ENCODE measurements at places on chromosomes 1 and 21.

DNA sequence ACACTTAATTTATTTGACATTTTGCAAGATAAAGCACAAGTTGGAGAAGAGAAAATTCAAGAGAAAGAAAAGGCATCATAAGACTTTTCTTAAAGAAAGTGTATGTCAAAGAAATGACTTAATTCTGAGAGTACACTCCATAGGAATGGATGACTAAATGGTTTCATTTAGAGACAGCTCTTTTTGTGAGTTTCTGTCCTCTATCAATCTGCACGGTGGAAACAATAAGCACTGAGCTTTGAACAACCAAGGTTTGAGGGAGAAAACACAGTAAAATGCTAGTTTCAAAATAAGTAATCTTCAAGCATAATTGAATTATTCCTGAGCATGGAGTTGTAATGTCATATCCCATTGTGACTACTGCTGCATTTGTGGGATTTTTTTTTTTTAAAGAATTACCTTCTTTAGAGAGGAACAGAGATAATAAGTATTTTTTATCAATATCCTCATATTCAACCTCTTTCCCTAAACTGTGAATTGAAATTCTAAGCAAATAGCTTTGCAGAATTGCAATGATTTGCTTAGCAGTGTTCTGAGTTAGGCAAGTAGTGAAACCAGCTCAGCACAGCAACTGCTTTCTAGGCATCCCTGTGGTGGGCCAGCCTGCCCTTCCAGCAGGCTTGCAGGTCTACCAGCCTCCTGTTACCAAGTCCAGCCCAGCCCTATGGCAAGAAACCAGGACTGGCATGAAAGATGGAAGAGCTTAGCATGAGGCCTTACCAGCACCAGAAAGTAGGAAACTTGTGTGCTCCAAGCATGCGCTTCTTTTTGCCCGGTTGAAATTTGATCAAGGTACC is 38.2 kb downstream of the KCNJ6 start:
- no peak for DNase-seq

DNA sequence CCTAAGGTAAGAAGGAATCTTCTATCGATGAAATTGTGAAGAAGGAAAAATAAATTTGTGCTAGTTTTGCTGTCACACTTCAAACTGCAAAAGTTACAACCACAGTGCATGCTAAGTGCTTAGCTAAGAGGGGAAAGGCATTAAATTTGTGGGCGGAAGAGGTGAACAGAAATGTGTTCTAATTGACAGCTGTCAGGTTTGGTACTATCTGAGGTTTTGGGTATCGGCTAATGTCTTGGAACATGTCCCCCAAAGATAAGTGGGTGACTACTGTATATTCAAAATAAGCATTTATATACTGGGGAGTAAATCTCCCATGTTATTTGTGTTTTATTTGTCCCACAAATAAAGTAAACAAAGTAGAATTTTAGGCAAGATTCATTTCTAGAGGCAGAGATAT is 8.0 kb downstream of the CR1 start:
- DNase-seq, result no peak

DNA sequence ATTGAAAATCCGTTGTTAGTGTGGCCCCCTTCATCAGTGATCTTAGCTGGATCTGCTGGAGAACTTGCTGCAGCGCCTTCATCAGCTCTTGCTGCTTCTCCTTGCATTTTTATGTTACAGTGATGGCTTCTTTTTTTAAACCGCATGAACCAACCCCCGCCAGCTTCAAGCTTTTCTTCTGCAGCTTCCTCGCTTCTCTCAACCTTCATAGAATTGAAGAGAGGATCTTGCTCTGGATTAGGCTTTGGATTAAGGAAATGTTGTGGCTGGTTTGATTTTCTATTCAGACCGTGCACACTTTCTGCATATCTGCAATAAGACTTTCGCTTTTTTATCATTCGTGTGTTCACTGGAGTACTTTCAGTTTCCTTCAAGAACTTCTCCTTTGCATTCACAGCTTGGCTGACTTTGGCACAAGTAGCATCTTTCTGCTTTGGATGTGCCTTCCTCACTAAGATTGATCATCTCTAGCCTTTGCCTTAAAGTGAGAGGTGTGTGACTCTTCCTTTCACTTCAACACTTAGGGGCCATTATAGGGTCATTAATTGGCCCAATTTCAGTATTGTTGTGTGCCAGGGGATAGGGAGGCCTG is 13.1 kb downstream of the RNF187 start:
- no peak for DNase-seq

GRCh38 chr1:14495381-14495780 is 103.1 kb upstream of the KAZN start:
- no peak for DNase-seq

DNA sequence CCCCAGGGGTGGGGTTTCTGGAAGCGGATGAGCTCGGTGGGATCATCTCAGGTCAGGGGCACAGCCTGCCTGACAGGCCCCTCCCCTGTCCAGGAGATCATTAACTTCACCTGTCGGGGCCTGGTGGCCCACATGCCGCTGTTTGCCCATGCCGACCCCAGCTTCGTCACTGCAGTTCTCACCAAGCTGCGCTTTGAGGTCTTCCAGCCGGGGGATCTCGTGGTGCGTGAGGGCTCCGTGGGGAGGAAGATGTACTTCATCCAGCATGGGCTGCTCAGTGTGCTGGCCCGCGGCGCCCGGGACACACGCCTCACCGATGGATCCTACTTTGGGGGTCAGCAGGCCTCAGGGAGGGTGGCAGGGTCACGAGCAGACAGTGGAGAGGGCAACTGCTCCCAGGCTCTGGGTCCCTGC is 8.4 kb downstream of the HCN3 start:
- no peak for DNase-seq

DNA sequence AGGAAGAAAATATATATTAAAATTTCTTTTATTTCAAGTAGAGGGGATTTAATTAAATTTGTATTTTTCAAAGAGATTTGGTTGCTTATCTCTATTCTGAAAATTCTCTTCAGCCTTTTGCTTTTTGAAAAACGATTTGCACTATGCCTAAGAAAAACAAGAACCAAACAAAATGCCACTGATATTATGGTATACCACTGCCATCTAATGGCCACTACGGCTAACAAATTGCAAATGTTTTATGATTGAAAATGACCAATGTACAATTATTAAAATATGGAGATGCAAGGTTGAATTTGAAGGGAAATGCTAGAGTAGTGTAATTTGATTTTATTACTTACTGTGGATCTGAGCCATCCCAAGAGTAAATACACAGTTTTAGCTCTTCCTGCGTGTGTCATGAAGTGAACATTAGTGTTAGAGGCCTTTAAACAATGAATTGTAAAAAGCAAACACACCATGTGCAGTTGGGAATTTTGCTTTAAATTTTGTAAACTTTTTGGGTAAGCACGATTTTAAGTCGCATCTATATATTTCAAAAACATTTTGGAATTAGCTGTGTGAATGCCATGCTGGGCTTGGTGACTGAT is 137.4 kb upstream of the USP25 start:
- DNase-seq, result no peak

DNA sequence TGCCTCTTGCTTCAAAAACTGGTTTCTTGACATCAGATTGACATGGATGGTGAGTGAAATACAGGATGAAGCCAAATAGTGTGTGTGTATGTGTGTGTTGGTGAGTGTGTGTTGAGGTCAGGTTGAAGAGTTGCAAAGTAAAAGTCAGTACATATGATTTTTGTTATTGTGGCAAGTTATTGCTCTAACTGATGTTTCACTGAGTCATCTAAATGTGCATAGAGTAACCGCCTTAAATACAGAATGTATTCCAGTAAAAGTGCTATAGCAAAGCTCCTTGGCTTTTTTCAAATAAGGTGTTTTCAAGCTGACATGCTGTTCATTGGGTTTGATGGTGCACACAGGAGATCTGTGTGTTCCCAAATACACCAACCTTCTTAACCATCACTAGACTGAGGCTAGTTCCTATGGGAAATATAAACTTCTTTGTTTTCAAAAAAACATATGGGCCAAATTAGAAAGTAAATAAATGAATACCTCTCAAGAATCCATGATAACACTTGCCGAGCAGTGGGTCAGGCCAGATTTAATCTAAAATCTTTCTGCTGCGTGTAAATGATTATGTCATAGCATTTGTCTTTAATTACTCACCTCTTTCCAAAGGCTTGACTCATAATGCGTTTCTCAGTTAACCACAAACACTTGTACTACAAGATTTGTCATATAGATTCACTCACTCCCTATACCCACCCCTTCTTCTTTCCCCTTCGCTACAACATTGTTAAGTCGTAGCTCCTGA is 151.1 kb downstream of the LYPLAL1 start:
- DNase-seq, result peak; percentile 5

DNA sequence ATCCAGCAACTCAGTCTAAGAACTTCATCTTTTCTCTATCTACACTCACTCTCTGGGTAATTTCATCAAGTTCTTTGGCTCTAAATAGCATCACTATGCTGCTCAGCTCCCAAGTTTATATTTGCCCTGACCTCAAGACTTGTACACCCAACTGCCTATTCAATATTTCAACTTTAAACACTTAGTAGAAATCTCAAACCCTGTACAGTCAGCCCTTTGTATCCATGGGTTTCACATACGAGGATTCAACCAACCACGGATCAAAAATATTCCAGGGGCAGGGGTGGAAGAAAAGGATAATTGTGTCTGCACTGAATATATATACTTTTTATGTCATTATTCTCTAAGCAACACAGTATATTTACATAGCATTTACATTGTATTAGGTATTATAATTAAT is 13.9 kb downstream of the ASH1L start:
- DNase-seq, result no peak

DNA sequence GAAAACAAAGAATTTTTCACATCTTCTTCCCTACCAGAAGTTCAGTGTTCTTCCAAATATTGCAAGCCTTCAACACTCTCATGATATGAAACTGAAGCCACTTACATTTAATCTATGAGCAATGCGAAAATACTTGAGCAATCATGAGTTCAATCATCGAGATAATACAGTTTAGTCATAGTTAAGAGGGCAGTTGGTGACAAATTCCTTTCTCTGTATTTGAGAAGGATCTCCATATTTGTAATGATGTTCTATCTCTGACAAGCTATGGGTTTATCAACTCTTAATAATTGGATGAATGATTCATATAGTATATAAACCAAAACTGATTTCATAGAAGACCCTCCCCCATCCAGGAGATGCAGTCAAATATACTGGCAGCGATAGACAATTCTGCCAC is 29.7 kb upstream of the PYHIN1 start:
- no peak for DNase-seq

DNA sequence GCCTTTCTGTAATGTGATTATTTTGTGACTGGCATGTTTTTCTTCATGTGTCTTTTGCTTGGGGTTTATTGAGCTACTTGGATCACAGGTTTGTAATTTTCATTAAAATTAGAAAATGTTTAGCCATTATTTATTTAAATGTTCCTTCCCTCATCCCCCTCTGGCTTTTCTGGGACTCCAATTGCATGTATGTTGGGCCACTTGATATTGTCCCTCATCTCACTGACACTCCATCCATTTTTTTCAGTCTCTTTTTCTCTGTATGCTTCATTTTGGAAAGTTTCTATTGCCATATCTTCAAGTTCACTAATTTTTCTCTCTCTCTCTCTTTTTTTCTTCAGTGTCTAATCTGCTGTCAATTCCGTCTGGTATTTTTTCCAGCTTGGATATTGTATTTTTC is 390.1 kb downstream of the PRDM2 start:
- DNase-seq, result no peak

- no peak for DNase-seq
These were observed 32.6 kb downstream of the RUNX3 start for GRCh38 chr1:24897263-24898151.

DNA sequence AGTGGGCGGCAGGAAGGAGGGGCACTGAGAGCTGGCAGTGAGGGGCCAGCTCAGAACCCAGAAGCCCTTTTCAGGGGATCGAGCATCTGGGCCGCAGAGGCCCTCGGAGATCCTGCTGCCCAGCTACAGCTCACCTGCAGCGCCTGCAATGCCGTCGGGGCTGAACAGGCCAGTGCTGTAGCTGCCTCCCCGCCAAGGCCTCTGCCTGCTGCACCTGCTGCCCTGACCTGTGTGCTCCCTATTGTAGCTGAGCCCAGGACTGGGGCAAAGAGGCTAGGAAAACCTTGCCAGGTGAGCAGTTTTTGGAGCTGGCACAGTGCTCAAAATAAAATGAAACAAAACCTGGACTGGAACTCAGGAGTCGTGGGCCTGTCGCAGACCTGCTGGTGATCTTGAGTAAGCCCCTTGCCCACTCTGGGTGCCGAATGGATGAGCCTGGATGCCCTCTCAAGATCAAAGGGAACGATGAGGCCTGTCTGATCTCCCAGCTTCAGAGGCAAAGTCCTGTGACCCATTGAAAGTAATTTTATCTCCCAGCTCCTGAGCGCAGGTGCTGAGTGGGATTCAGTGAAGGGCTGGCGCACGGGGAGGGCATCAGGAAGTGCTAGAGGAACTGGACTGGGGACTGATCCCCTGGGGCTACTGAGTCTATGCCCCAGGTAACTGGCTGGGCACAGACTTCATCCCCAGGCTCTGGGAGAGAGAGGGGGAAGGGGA is 154.6 kb downstream of the FOXD2 start:
- no peak for DNase-seq

GRCh38 chr1:247114351-247115140 is 10.4 kb upstream of the ZNF669 start:
- no peak for DNase-seq

DNA sequence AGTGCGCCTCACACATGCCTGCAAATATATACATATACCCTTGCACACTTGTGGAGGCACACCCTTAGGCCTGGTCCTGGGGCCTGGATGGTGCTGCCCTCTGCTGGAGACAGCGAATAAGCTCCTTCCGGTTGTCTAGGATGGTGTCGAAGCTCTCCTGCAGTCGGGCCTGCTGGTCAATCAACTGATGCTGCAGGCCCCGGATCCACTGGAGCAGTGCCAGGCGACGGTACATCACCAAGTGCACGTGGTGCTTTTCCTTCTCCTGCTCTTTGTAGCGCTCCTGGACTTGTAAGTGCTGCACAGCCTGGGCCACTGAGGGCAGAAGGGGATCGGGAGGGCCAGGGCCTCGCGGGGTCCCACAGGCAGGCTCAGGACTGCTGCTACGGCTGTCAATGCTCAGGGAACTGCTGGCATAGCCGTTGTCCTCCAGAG is 3.1 kb downstream of the C1orf216 start:
- DNase-seq, result peak; percentile 76

- DNase-seq, result no peak
These were observed 15.1 kb upstream of the ST6GALNAC3 start for GRCh38 chr1:76059451-76059850.

- DNase-seq, result no peak
These were observed 123.2 kb downstream of the CASZ1 start for GRCh38 chr1:10673109-10673711.

GRCh38 chr21:21103692-21104091 is 105.5 kb downstream of the NCAM2 start:
- no peak for DNase-seq

DNA sequence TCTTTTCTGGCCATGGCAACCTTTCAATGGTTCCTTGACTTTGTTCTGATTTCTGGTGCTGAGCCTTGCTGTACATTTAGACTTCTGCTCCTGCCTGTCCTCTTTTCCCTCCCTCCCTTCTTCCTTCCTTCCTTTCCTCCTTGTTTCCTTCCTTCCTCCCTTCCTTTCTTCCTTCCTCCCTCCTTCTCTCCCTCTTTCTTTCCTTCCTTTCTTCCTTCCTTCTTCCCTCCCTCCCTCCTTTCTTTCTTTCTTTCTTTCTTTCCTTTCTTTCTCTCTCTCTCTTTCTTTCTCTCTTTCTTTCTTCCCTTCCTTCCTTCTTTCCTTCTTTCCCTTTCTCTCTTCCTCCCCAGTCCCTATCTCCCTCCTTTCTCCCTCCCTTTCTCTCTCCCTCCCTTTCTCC is 10.4 kb upstream of the IGSF21 start:
- DNase-seq, result no peak

- no peak for DNase-seq
These were observed 90.0 kb downstream of the NOS1AP start for GRCh38 chr1:162159515-162159914.

- no peak for DNase-seq
These were observed 8.8 kb downstream of the SLC19A1 start for GRCh38 chr21:45533361-45533845.

- no peak for DNase-seq
These were observed 30.5 kb downstream of the FMO4 start for GRCh38 chr1:171344473-171344820.

Measured in stimulated activated CD4-positive, alpha-beta T cell treated with anti-CD3 and anti-CD28 coated beads, Interleukin-15, amount 100 ng/mL, for 48 hours (primary cell).